ENCODE measurements at places on chromosomes 5 and 9.

DNA sequence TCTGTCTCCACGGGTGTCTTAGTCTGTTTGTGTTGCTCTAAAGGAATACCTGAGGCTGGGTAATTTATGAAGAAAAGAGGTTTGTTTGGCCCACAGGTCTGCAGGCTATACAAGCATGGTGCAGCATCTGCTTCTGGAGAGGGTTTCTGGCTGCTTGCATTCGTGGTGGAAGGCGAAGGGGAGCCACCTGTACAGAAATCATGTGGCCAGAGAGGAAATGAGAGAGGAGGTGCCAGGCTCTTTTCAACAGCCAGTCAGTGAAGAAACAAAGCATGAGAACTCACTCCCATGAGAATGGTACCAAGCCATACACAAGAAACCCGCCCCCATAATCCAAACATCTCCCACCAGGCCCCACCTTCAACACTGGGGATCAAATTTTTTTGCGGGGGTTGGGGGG, 53.4 kb downstream of the PFDN1 start:
- no peak for DNase-seq

- DNase-seq: no peak
These were observed 596 bp downstream of the IRF1 start for GRCh38 chr5:132489871-132490483.

GRCh38 chr5:137129886-137130680, 369.0 kb downstream of the SPOCK1 start:
- no peak for DNase-seq

DNA sequence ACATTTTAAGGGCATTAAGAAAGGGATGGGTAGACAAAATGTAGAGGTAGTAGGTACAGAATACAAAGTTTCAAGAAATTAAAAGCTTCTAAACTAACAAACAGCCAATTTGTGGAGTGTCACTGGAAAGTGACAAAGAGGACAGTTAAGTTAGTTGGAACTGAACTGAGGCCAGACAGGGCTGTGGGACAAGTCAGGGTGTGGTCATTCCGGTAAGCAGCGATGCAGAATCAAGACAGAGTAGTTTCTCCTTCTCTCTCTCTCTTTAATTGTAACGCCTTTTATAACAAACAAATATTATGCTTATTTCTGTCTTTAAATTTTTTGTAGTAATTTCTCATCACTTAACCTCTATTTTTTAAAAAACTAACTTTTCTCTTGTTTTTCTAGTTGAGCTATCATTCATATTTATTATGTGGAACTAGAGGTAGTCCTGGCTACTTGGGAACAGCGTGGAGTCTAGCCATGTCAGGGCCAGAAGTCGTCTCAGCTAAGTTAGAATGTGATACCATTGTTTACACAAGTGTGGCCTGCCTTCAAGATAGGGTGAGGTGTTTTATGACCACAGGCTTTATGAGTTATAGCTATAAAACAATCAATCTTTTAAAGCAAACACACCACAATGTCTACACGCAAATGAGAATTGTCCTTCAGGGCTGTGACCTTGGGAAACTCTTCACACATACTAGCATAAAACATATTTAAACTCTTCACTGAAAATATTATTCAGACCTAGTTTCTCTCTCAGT, 115.3 kb upstream of the CDKN2B start:
- DNase-seq: no peak

DNA sequence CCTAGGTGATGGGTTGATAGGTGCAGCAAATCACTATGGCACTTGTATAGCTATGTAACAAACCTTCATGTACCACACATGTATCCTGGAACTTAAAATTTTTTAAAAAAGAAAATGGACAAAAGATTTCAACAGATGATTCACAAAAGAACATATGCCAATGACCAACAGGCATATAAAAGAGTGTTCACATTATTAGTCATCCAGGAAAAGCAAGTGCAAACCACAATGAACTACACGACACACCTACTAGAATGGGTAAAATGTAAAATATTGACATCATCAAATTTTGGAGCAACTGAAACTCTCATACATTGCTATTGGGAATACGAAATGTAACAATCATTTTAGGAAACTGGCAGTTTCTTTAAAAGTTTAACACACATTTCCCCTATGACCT, 109.9 kb downstream of the YIPF5 start:
- DNase-seq: no peak

- DNase-seq: no peak
These were observed 36.7 kb downstream of the PAX5 start for GRCh38 chr9:36997414-36997813.

GRCh38 chr5:138910546-138911185, 35.5 kb upstream of the LRRTM2 start:
- DNase-seq: no peak

- no peak for DNase-seq
These were observed 4.6 kb downstream of the ARAP3 start for GRCh38 chr5:141677415-141677814.

DNA sequence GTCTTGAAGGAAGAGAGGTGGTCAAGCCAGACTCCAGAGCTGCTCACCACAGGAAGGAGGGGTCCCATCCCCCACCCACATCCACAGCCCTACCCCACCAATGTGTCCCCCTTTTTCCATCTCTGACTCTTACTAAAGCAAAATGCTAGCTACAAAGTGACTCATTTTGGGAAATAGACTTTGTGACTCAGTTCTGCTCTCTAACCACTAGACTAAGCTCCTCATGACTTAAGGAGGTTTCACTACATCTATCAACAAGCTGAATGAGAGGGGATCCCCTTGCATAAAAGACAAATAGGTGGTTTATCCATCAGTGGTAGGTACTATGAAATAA, 35.1 kb upstream of the ADRB2 start:
- no peak for DNase-seq
